ENCODE measurements at places on chromosomes 3 and 15.

- DNase-seq: no peak
Observed at GRCh38 chr3:14915636-14916222, 31.7 kb upstream of the NR2C2 start.

DNA sequence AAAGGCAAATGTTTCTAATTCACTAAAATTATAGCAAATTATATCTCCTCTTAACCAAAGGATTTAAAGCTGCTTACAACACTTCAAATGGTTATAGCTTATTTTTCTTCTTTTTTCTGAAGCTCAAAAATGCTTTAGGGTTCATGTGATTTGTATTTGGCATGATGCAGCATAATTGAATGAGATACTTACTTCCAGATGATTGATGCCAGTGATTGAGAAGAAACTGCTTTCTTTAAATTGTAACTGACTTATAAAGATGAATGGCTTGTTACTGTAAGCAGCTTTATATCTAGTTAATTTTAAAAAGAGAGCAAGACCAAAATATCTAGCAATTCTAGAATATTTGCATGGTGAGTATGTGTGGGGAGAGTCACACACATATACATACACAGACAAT is 270.7 kb upstream of the THRB start:
- no peak for DNase-seq

DNA sequence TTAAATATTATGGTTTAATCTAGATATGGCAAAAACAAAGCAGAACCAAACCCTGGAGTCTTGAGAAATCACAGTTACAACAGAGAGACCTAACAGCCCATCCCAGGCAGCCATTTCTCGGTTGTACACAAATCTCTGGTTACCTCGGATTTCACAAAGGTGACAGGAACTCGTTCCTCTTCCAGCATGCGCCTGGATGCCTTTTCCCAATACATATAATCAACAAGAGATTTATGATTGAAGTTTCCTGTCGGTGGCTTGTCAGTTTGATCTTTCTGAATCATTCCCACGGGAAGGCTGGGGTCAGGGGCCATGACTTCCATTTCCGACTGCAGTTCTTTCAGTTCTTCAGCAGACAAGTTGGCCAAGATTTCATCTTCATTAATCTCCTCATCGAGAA is 445 bp downstream of the LMOD3 start:
- DNase-seq: no peak

GRCh38 chr3:114336122-114336697 is 42.4 kb downstream of the TIGIT start:
- no peak for DNase-seq

DNA sequence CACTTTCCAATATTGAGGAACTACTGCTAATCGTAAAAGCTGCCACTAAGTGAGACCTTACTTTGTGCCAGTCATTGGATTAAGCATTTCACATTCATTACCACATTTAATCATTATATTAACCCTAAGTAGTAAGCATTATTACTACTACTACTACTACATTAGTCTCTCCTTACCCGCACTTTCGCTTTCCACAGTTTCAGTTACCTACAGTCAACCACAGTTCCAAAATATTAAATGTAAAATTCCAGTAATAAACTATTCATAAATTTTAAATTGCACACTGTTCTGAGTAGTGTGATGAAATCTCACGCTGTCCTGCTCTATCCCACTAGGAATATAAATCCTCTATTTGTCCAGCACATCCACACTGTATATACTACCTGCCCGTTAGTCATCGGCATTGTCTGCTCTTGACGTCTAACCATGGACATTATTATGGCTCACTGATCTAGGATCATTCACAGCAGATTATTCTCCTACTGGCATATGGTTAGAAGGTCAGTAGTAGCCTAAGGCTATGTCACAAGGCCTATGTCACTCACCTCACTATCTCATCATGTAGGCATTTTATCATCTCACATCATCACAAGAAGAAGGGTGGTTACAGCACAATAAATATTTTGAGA is 121.1 kb downstream of the GSK3B start:
- DNase-seq: no peak

GRCh38 chr3:47394140-47394870 is 13.5 kb downstream of the PTPN23 start:
- DNase-seq: no peak

DNA sequence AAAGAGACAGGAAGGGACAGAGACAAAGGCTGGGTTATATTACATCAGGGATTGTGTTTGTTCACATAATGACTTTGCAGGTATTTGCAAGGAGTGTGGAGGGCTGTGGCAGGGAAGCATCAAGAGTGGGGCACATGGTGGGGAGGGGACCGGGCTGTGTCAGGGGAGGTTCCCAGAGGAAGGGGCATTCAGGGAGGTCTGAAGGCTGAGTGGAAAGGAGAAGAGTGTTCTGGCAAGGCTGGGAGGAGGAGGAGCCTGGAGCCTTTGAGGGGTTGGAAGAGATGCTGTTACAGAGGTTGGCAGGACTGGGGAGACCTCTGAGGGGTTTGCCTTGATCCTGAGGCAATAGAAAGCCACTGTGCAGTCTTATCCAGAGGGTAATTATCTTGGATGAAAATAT is 49.4 kb downstream of the EXOG start:
- no peak for DNase-seq

DNA sequence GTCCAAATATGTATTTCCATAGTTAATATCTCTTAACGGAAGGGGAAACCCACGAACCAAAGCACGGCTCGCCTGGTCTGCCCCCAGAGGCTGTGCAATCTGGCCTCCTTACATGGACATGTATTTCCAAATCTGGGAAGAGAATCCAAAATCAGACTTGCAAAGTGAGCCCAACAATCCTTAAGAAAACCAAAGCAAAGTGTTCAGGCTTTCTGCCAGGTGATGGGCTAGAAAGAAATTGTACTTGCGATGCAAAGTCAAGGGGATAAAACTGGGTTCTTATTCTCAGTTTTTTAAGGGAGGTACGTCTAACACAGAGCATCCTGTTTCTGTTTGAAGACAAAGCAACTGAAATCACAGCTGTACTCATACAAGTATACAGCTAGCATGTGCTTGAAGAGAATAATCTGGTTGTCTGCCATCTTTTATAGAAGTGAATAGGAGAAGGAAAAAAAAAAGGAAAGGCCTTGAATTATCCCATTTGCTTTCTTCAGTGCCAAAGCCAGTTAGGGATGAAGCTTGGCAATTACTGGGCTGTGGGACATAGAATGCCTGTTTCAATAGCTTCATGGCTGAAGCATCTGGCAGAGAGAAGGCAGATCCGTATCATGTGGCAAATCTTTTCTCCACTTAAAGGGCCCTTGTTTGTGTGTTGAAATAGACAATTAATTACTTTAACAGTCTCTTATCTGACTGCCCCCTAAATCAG is 48.4 kb downstream of the LRIG1 start:
- no peak for DNase-seq

- DNase-seq: no peak
Observed at GRCh38 chr3:177789500-177789899, 592.2 kb upstream of the TBL1XR1 start.

- DNase-seq: no peak
Observed at GRCh38 chr3:185807445-185808068, 17.3 kb downstream of the IGF2BP2 start.

DNA sequence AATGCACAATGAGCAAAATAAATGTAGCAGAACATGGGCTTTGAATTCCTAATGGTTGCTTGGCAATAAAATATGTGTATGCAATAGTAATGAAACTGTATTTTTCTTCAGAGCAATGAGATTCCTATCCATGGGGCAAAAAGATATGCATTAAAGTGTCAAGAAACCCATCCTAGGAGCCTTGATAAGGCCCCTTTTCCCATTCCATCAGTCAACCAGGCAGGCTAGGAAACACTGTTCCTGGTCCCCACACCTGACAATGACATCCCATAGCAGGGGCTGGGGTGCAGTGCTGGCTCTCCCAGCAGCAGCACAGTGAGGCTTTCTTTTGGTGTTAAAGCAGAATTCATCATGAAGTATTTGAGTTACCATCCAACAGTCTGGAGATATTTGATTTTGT is 113.3 kb upstream of the AGTR1 start:
- no peak for DNase-seq

DNA sequence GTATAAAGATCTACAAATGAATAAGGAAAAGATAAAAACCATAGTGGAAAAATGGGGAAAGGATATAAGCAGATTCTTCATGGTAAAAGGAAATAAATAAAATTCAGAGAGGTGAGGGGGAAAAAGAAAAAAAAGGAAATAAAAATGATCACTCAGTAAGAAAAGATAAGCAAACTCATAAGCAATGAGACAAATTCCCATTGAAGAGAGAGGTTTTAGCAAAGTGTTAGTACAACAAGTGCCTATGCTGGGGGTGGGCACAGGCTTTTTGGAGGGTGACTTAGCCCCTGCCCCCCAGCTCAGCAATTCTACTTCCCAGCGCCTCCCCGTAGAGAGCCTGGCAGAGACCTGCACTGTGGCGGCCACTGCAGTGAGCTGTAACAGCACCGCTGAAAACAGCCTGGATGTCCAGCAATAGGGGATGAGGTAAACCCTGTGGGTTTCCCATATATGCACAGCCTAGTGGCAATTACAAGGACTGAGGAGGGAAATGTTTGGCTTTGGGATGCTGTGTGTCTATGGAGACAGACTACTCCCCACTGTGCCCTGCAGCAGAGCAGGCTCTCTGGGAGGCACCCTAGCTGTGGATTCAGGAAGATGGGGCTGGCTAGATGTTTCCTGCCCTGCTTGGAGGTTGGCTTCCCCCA is 23.7 kb upstream of the SFMBT1 start:
- DNase-seq: no peak
